ENCODE measurements at places on chromosomes 1 and 21.

GRCh38 chr1:21048462-21048861 is 128.2 kb downstream of the EIF4G3 start:
- no peak for DNase-seq

DNA sequence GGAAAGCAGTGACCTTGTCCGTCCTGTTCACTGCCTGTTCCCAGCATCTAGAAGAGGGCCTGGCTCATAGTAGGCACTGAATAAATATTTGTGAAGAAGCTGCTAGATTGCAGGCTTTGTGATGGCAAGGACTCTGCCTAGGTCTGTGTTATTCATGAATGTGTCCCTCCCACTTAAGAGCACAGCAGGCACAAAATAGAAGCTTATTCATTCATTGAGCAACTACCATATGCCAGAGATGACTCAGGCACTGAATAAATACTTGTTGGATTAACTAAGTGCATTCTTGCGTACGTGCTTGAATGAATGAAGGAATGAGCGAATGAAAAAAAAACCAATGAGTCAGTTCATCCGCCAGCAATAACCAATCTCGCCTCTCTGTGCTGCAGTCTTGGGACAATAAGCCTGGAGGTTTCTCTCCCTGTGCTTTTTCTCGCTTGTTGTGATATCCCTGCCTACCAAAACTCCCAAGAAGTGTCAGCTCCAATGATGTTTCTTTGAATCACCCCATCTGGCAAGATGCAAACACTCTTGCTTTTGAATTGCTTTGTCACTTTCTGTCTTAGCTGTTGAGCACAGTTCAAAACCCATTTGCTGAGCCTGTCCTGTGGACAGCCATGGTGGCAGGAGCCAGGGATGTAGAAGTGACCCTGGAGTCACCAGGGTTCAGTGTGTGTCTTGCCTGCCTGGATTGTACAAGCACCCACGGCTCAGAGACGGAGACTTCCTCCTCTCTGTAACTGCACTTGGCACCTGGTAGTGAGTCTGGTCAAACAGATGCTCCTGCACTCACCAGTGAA is 143.9 kb downstream of the KAZN start:
- no peak for DNase-seq

GRCh38 chr1:181057079-181057478 is 23.3 kb downstream of the MR1 start:
- DNase-seq: no peak

GRCh38 chr1:37931361-37932158 is 15.3 kb downstream of the INPP5B start:
- DNase-seq: peak; percentile 87

- DNase-seq: no peak
These were observed 5.6 kb upstream of the RPTN start for GRCh38 chr1:152164517-152165136.

DNA sequence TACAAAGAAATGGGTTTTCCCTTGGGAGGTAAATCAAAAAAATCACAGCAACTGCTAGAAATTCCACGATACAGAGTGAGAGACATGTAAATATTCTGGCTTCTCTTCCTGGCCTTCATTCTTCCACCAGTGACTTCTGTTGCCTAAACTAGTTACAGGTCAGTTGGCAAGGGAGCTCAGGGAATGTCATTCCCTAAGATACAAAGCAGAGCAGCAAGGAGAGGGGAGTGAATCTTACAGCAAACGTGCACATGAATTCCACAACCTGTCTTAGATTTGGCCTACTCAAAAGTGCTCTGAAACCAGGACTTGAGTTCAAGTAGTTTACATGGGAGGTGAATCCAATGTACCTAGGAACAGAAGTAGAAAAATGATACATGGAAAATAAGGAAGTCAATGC is 445.3 kb upstream of the LRRC7 start:
- DNase-seq: no peak

GRCh38 chr1:246587032-246587431 is 20.8 kb downstream of the CNST start:
- DNase-seq: no peak

- no peak for DNase-seq
These were observed 34.2 kb upstream of the GPR137B start for GRCh38 chr1:236108027-236108648.

DNA sequence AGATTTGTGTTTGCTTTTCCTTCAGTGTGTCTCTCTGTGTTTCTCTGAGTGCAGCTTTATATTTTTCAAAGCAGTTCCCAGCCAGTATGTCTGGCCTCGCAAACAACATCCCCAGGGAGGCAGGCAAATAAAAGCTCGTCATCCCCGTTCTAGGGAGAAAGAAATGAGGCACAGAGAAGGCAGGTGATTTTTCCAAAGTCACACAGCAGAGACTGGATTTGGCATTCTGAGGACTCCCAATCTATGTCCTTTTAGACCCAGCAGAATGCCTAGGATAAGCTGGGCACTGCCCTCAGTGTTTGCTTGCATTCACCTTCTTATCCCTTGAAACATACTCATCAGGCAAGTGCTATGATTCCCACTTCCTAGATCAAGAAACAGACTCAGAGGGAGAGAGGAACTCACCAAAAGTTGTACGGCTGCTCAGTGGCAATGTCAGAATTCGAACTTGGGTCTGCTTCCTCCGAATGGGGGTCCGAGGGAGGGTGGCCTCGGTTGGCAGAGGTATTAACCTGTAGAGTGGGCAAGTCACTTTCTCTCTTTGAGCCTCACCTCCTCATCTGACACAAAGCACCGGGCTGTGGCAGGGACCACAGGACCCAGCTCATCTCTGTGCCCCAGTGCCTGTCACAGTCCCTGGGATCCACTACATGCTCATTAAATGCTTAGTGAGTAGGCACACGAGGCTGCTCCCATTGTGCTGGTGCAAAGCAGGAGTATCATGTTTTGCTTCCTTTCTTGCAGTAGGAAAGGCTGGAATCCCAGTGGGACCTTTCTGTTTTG is 4.2 kb downstream of the RAP1GAP start:
- no peak for DNase-seq

DNA sequence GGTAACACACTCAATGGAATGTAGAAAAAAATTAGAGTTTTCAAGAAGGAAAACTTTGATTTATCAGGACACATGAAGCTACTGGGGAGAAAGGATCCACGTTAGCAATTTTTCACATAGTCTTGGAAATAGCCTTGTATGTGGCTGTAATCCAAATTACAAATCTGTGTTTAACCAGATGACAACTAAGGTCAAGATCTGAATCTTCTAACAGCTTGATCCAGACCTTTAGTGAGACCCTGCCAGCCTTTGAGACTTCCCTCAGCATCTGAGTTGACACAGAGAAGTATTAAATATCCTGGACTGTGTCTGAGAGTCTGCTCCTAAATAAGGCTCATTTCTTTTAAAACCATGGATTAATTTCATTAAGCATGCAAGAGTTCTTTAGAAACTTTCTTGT is 135.9 kb upstream of the KCNK2 start:
- DNase-seq: no peak

- DNase-seq: peak; percentile 62
These were observed 655.5 kb downstream of the KIF26B start for GRCh38 chr1:245810181-245810769.
